T-cell (primary cell): ENCODE measurements at places on chromosomes 11 and 22. TPM values are rescaled to one million over a fixed set of nuclear protein-coding genes. Genes with fewer than 3 reads are reported as not detected.

DNA sequence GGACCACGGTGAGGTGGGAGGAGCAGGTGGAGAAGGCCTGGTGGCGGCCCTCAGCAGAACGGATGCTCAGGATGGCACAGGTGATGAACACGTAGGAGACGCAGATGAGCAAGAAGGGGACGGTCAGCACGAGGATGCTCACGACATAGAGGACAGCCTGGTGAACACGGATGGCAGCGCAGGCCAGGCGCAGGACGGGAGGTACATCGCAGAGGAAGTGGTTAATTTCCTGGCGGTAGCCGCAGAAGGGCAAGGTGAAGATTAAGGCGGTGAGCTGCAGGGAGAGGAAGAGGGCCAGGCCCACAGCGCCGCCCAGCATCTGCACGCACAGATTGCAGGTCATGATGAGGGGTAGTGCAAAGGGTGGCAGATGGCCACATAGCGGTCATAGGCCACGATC, 24.0 kb upstream of the OR10W1 start:
- no peak for DNase-seq

DNA sequence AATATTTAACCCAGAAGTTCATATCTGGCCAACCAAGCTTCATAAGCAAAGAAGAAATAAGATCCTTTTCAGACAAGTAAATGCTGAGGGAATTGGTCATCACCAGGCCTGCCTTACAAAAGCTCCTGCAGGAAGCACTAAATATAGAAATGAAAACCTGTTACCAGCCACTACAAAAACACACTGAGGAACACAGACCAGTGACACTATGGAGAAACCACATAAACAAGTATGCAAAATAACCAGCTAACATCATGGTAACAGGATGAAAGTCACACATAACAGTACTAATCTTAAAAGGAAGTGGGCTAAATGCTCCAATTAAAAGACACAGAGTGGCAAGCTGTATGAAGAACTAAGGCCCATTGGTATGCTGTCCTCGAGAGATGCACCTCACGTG, 311.4 kb downstream of the DYNC2H1 start:
- no peak for DNase-seq

GRCh38 chr22:19571207-19571795, 47.1 kb upstream of the CLDN5 start:
- no peak for DNase-seq

GRCh38 chr11:120306519-120307242, 18.4 kb upstream of the TLCD5 start:
- no peak for DNase-seq

- DNase-seq = peak; percentile 40
Measured at GRCh38 chr11:20156876-20157613, 3.2 kb downstream of the DBX1 start.

DNA sequence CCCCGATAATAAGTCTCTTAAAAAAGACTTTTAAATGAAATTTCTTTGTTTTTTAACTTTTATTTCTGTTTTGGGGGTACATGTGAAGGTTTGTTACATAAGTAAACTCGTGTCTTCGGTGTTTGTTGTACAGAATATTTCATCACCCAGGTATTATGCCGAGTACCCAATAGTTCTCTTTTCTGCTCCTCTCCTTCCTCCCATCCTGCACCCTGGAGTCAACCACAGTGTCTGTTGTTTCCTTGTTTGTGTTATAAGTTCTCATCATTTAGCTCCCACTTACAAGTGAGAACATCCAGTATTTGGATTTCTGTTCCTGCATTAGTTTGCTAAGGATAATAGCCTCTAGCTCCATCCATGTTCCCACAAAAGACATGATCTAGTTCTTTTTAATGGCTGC, 1.6 kb upstream of the GSTP1 start:
- no peak for DNase-seq

GRCh38 chr22:22663861-22664800, 19.7 kb downstream of the GGTLC2 start:
- no peak for DNase-seq

Gene FAM181B
- total RNA-seq = not detected

DNA sequence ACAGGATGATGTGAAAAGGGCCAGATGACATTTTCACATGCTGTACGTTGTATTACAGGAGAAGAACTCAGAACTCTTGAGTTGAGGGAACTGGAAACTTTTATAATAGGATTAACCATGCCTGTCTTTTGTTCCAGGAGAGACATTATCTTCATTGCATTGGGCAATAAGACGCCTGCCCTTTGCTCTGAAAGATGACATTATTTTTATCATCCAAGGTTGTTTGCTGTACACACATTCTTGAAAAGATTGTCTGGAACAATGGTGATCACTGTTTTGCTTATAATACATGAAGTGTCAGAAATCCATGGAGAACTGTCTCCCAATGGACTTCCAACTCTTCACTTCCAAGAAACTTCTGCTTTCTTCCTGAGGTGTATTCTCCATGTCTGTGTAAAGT, 334.6 kb upstream of the B3GAT1 start:
- no peak for DNase-seq

GRCh38 chr22:26740253-26740652, 82.9 kb downstream of the MIAT start:
- DNase-seq = no peak

Gene RIBC2
- total RNA-seq = 0.61 TPM

Gene ARFGAP3
- total RNA-seq = 25.7 TPM

- DNase-seq = no peak
Measured at GRCh38 chr11:123543797-123544196, 110.6 kb downstream of the SCN3B start.

Gene APOL5
- total RNA-seq = not detected

GRCh38 chr22:42990131-42990838, 24.7 kb downstream of the PACSIN2 start:
- DNase-seq = no peak

Gene OR52N1
- not detected for total RNA-seq

Gene TMEM41B
- total RNA-seq = 40.2 TPM

GRCh38 chr22:23850136-23850611, 7.5 kb upstream of the SLC2A11 start:
- DNase-seq = no peak

Gene SLC25A18
- total RNA-seq = not detected

- DNase-seq = no peak
Measured at GRCh38 chr11:85974122-85974521, 94.8 kb downstream of the PICALM start.

Gene GLB1L2
- 2.3 TPM for total RNA-seq

- DNase-seq = no peak
Measured at GRCh38 chr11:130179396-130180306, 20.1 kb downstream of the ST14 start.

DNA sequence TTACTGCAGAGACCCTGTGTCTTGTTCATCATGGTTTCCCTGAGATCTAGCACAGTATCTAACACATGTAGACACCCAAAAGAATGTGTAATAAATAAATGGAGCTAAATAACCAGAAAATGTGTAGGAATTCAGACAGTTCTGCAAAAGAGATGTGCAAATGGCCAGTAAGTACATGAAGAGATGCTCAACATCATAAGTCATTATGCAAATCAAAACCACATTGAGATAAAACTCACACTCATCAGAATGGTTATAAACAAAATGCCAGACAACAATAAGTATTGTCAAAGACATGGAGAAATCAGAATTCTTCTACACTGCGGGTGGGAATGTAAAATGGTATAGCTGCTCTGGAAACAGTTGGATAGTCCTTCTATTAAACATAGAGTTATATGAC, 88.5 kb downstream of the RBFOX2 start:
- no peak for DNase-seq

DNA sequence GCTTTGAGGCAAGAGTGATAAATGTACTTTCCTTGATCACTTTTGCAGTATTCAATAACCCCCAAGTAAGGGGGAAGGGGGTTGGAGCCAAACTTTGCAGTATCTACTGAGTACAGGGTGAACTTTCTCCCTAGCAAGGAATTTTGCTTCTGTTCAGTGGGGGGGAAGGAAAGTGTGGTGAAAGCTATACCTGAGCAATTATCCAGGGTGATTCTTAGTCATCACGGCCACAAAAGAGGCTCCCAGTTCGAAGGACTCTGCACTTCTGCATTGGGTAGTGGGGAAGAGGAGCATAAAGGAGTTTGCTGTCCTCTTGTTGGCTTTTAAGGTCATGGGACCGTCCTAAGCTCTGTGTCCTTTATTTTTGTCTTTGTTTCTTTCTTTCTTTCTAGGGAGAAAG, 346.5 kb upstream of the SYN3 start:
- DNase-seq = no peak

Gene ARHGAP8
- total RNA-seq = 0.59 TPM

DNA sequence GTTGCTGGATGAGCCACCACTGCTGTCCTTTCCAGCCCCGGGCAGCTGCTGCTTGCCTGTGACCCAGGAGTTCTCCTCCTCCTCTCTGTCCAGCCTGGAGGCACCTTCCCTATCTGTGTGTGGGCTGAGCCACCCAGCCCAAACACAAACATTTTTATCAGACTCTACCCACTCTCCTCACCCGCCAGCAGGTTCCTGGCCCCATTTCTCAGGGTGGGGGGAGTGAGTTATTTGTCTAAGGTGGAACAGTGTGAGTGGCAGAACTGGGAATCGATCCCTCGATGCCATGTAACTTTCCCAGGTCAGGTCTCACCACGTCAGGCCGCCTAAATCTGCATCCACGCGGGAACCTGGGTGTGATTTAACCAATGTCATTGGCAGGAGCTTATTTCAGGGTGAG, 20.8 kb upstream of the SMIM38 start:
- no peak for DNase-seq

DNA sequence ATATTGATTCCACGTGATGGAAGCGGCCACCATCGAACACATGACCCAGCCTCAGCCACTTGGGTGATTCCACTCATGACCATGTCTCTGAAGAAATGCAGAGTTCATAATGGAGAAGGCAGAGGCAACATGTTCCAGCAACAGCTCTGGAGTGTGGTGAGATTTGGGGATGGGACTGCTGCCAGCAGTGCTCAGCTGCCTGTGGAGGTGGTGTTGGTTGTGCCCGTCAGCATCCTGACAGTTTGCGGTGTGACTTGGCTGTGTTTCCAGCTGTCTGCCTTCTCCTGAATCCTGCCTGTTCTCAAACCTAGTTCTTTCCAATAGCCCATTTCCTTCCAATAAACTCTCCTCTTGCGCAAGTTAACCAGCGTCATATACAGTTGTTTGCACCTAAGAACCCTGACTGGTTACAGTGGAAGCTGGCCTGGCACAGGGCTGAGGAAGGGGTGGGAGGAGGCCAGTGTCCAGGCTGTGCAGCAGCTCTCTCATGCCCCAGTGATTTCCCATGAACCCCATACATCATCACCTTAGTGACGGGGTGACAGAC, 22.0 kb upstream of the OR8B8 start:
- DNase-seq = no peak

DNA sequence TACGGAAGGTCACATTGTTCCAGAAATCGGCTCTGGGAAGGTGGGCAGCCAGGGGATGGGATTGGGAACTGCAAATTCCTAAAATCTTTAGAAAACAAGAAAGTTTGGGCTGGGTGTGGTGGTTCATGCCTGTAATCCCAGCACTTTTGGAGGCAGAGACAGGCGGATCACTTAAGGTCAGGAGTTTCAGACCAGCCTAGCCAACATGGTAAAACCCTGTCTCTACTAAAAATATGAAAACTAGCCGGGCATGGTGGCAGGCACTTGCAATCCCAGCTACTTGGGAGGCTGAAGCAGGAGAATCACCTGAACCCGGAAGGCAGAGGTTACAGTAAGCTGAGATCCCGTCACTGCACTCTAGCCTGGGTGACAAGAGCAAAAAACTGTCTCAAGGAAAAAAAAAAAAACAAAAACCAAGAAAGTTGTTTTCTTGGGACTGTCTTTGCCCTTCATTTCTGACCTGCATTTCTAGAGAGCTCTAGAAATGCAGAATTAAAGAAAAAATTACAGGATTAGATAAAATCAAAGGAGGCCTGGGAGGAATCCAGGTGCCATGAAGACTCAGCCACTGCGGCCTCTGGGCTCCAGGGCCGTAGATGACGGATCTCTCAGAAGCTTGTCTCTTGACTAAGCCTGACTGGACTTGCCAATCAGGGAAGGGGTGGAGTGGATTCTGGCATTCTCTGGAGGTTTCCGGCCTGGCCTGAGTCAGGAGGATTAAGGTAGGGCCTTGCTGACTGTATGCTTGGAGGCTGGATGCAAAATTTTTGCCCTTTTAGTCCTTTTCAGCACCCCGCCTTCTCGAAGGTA, 5.3 kb upstream of the MALAT1 start:
- DNase-seq = no peak

Gene ADORA2A
- 30.1 TPM for total RNA-seq

Gene SHISA8
- 0.92 TPM for total RNA-seq

GRCh38 chr22:24506802-24507438, 11.8 kb downstream of the UPB1 start:
- DNase-seq = no peak

DNA sequence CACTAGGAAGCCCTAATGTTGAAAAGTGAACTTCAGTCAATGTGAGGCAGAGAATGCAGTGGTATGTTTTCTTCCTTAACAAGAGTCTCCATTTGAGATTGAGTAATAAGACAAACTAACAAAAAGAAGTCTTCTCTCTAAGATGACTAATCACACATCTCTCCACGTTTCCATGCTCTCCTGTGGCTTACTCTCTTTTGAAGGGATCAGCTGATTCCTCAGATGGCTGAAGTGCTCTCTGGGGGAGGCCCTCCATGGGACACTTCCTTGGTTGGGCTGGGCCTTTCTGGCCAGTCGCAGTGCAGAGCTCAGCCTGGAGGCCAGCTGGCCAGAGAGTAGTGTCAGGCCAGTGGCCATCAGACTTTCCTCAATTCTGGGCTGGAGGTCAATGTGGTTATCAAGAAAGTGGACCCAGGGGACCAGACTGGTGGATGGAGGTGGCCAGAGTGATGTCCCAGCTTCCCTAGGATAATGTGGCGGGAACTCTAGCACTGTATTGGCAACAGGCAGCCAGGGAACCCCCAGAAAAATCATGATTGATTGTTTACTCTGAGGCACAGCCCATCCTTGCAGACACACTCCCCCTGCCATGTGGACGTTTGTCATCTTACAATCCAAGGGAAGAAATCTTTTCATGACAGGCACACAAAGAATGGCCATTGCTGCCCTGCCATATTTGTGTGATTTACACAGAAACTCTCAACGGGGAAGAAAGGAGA, 14.5 kb downstream of the CSRP3 start:
- no peak for DNase-seq

DNA sequence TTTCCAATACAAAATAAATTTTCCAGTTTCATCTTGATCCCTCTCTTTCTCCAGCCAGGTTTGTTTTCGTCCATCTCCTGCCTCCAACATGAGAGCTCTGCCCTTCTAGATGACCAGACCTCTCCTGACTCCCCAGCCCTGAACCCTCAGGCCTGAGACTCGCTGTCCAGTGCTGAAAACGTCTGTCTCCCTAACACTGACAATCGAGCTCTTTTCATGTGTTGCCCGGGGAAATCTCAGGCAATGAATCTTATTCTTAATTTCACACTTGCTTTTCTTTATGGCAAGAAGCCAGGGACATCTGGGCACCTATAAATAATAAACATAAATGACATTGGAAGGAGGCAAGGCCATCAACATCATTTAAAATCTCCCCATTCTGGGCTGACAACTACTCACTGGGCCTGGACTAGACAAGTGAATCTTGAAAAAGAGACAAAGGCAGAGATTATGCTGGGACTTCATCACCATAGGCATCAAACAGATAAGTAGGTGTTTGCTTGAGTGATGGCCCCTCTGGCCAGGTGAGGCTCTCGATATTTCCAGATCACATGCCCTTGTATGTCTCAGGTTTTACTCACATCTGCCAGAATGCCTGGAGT, 274.5 kb upstream of the B3GAT1 start:
- no peak for DNase-seq

Gene PDE3B
- 162 TPM for total RNA-seq

- DNase-seq = no peak
Measured at GRCh38 chr22:44880610-44881290, 128.4 kb downstream of the ARHGAP8 start.

GRCh38 chr22:24703101-24703500, 71.4 kb downstream of the PIWIL3 start:
- no peak for DNase-seq

GRCh38 chr11:64267207-64267945, 16.0 kb downstream of the PLCB3 start:
- DNase-seq = no peak
